Right renal pelvis (tissue), 4 donors: ENCODE measurements at places on chromosomes 12 and 14. TPM values are rescaled to one million over a fixed set of nuclear protein-coding genes. Genes with fewer than 3 reads are reported as not detected.

SLC16A7 gene
- polyA plus RNA-seq, result 3.6 TPM

SIX1 gene
- 8.8 TPM for polyA plus RNA-seq

CHFR gene
- polyA plus RNA-seq, result 24.0 TPM

DNA sequence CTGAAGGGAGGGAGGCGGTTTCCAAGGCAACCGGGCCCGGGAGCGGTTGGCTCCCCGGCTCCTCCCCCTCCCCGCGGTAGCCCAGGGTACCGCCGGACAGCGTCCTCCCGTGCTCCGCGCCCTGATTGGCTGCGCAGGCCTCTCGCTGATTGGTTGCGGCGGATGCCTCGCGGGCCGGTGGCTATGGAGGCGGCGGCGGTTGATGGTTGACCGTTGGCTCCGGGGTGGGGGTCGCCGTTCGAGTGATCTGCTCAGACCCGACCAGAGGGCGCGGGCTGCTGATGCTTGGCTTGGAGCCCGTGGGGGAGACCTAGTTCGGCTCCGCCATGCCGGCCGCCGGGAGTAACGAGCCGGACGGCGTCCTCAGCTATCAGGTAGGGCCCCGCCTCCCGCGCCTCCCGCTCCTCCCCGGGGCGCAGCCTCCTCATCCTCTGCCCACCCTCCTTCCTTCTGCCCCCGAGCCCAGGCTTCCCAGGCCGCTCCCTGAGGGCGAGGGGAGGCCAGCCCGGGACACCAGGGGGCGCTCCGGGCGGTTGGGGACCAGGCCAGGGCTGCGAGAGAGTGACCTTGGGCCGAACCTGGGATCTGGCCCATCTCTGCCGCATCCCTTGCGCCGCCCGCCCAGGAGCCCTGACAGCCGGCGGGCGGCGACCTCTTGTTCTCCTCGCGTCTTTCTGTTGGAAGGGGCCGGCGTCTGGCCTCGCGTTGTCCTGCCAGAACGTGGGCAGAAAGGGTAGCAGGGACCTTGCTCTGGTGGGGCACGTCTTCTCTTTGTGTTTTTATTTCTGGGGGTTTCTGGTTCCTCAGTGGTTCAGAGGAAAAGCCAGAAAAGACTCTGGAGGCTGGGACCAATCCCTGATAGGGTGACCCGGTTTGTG is at the start of gene SLC4A8:
TSS of gene SLC4A8 (plus strand) at position 170 of the 878 bp plus-strand sequence. CDS start at position 327, 157 bp downstream.
- peak; percentile 89 for DNase-seq

GRCh38 chr14:105933238-105933637 is 406.9 kb downstream of the TMEM121 start:
- no peak for DNase-seq
